Nephron progenitor cell (in vitro differentiated cells): ENCODE measurements at places on chromosomes 7 and 10.

GRCh38 chr10:86344281-86344680 lies 22.3 kb downstream of the GRID1 start:
- no peak for DNase-seq

- DNase-seq, result no peak
These were observed 52.0 kb downstream of the JCAD start for GRCh38 chr10:30007406-30007805.

- no peak for DNase-seq
These were observed 231.7 kb downstream of the SKIDA1 start for GRCh38 chr10:21293518-21294356.

GRCh38 chr10:121510201-121510771 lies 88.0 kb downstream of the FGFR2 start:
- no peak for DNase-seq

DNA sequence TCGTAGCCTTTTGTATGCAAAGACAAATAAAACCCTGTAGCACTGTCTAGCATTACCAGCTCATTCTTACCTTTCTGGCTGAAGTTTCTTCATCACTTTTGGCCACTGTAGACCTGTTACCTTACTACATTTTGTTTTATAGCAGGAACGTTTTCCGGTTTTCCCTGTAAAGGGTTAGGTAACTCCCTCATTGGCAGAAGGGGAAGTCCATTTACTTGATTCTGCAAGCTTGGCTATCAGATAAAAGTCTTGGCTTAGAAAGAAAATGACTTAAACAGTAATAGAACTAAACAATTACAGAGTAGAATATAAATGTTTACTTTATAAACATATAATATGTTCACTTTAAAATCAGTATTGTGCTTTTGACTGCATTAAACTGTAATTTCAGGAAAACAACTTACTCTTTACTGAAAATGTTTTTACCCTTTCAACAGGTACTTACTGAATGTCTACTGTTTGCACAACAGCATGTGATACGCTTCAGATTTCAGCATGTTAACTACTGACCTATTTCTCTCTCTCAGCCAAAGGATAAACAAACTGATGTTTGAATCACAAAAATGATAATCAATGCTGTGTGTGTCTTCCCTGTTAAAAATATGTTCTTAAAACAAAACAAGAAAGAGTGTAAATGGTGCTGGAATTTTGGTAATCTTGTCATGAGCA lies 67.1 kb downstream of the OTUD1 start:
- DNase-seq, result no peak

- no peak for DNase-seq
These were observed 146.5 kb downstream of the SFMBT2 start for GRCh38 chr10:7264313-7264756.

GRCh38 chr10:35341521-35341920 lies 5.2 kb downstream of the CCNY start:
- no peak for DNase-seq

- no peak for DNase-seq
These were observed 32.9 kb upstream of the CUX1 start for GRCh38 chr7:101784292-101785127.

DNA sequence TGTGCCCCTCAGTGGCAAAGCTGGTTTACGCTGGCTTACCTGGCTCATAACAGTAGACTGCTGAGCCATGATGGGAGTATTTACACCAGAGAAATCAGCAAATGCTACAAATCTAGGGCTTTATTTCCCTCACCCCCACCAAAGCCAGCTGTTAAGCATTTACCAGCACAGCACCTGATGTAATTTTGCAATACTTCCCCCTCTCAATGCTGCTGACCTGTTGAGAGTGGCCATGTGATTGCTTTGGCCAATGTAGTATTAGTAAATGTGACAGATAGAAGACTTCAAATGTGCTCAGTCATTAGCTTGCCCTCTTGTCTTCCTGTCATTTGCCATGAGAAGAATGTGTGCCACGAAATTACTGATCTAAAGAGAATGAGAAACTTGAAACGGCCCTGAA lies 46.6 kb downstream of the HERPUD2 start:
- DNase-seq, result no peak

DNA sequence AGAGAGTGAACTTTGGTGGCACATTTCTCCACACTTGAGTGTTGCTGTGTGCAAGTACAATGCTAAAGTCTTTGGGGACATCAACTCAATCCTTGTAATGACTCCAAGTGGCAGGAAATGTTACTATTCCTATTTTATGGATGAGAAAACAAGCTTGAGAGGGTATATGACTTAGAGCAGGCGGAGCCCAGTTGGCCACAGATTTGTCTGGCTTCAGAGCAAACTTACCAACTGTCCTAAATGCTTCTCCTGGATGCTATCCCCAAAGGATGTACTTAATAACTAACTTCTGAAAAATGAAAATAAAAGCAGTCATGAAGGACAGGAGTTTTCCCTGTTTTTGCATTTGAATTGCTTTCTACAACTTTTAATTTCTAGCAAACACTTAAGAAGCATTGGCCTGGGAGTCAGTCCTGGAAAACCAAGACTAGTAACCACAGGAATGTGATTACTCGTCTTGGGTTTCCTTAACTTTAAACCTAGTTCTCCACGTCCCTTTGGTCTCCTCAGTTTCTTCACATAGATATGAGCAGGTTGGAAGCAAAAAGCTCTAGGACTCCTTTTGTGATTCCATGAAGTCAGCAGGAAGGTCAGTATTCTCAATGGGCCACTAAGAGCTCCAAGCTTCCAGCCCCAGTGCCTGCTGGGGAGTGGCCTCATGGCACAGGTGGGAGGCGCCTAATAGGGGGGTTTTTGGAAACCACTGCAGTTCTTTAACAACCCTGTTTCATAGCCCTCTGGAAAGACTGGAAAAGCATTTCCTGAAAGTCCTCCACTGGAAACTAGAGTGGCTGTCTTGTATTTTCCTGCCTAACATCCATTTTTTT lies 140.8 kb downstream of the GLCCI1 start:
- DNase-seq, result no peak

- no peak for DNase-seq
These were observed 58.3 kb upstream of the PPP2R2D start for GRCh38 chr10:131842351-131843088.
